Stimulated activated CD8-positive, alpha-beta memory T cell treated with anti-CD3 and anti-CD28 coated beads, Interleukin-15, amount 100 ng/mL, for 48 hours (primary cell): ENCODE measurements at places on chromosomes 5 and 9.

DNA sequence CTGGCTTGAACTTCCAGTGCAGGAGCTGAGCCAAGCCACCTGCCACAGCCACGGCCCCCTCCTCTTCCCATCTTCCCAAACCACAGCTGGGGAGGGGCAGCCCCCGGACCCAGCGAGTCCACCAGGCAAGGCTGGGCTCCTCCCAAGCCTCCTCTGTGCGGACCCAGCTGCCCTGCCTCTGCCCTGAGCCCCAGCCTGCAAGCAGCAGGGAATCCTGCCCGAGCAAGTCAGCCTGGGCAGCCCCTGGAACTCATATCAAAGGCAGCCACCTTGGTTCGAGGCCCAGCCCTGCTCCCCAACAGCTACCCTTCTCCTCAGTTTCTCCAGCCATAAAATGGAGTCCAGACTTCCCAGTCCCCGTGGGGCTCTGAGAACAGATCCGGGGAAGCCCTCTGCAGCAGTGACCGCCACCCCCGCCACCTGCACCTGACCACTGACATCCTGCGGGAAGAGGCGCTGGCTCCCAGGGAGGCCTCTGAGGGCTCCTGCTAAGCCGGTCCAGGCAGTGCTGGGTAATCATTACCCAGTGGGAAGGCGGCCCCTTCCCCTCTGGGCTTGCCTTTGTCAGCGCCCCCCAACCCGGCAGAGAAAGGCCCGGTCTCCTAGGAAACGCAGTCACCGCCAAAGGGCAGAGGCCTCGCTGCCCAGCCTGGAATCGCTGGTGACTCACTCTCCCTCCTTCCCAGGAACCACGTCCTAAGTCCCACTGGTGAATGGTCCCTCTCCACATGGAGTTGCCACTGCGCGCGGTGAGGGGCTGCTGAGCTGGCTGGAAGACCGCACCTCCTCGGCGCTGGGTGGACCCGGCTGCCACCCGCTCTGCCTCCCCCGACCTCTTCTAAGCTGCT is 1.5 kb downstream of the VAV2 start:
- DNase-seq: no peak

DNA sequence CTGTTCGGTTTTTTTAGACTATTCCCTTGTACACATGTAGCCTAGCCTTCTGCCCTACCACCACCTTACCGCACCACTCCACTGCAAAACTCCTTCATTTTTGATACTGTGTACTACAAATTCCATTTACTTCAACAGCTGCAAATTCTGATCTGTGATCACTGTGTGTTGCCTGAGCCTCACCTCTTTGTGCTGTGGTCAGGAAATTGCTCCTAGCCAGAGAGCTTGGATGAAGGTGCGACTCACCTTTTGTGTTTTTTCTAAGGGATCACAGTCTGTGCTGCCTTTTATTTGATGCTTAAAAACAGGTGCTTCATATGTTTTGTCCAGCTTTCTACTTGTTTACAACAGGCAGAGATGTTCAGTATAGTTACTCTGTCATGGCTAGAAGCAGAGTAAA is 31.5 kb downstream of the CSNK1G3 start:
- no peak for DNase-seq

DNA sequence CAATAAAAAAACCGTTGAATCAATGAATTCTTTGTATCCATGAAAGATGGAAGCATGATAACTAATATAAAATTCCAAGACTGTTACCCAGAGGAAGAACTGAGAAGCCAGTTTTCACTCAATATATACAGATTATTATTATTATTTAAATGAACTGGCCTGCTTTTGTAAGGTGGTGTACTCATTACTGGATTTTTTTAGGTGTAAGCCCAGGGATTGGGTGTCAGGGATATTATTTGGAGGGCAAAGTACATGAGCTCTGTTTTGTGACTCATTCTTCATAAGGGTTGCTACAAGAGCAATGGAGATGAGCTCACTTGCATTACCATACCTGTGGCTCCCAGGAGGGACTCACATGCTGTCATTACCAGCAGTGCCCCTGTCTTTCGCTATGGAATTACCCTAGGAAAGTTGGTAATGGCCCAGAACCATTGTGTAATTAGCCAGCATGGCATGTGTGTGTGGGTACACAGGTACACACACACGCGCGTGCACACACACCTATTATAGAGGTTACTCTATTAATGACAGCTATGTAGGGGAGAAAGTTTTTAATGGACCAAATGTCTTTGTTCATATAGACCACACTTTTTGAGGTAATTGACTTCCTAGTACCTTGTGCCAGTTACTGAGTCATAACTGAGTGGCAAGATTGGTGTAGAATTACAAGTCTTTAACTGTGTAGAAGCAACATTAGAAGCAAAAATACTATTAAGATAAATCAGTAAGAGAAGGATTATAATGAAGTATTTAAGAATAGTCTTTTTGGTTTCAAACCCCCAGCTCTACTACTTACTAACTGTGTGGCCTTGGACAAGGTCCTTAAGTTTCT is 143.4 kb downstream of the GDNF start:
- no peak for DNase-seq

GRCh38 chr5:61229416-61229815 is 67.1 kb upstream of the SMIM15 start:
- DNase-seq: no peak

DNA sequence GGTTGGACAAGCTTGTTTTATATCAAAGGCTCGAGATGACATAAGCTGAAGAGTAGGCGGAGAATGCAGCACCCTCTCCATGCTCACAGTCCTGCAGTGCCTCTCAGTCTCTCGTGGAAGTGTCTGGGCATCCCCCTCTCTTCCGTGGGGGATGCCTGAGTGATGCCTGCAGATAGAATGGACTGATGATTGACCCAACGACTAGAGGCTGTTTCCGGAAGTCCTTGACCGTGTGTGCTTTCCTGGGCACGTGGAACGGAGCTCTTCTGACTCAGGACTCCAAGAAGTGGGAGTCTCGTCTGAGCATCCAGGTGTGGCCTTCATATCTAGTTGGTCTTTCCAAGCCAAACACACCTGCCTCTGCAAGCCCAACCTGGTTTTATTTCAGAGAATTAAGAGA is 241.8 kb upstream of the IRX2 start:
- DNase-seq: no peak

GRCh38 chr5:107655831-107656230 is 14.9 kb downstream of the EFNA5 start:
- DNase-seq: no peak

DNA sequence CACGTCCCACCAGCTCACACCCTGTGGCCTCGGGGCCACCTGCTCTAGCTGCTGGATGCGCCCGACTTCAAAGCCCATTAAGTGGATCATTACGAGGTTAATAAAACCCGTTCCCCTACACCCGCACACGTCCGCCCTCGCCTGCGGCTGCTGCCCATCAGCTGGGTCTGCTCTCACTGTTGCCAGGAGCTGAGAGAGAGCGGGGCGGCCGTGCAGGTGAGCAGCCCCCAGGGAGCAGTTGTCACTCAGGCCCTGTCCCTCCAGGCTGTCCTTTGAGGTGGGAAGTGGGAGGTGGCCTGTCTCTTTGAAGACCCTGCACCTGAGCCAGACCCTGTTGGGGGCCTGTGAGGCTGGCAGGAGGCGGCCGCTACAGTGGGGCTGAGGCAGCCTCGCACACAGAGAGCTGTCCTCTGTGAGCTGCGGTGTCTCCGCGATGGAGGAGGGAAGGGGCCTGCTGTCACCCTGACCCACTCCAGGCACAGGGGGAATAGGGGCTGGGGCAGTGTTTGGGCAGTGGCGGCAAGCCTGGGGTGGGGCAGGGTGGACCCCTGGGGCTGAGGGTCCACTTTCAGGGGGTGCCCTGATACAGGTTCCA is 12.8 kb upstream of the UNC5A start:
- no peak for DNase-seq
